ENCODE measurements at places on chromosomes 16 and 17. TPM values are rescaled to one million over a fixed set of nuclear protein-coding genes. Genes with fewer than 3 reads are reported as not detected.

DNA sequence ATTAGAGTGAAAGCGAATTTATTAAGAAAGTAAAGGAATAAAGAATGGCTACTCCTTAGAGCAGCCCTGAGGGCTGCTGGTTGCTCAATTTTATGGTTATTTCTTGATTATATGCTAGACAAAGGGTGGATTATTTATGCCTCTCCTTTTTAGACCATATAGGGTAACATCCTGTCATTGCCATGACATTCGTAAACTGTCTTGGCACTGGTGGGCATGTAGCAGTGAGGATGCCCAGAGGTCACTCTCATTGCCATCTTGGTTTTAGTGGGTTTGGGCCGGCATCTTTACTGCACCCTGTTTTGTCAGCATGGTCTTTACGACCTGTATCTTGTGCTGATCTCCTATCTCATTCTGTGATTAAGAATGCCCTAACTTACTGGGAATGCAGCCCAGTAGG is 58.2 kb downstream of the TANC2 start:
- no peaks in the 10 kb centered on the region for H3K4me1 ChIP-seq
- no peak overlapping the region for H3K27ac ChIP-seq
- no peak for DNase-seq
- no peaks in the 10 kb centered on the region for H3K27me3 ChIP-seq
- no peaks in the 10 kb centered on the region for H3K36me3 ChIP-seq
- no peak overlapping the region for H3K4me3 ChIP-seq

CA7 gene
- total RNA-seq, result not detected

GRCh38 chr17:72119077-72119872 is 1.5 kb upstream of the SOX9 start:
- H3K4me3 ChIP-seq, result no peak overlapping the region
- DNase-seq, result no peak
- no peak overlapping the region for H3K27ac ChIP-seq
- H3K4me1 ChIP-seq, result peaks cover 3% of the 10 kb centered on the region
- H3K36me3 ChIP-seq, result no peaks in the 10 kb centered on the region
- H3K27me3 ChIP-seq, result peaks cover 44% of the 10 kb centered on the region

- no peak overlapping the region for H3K27ac ChIP-seq
- no peak overlapping the region for H3K4me3 ChIP-seq
- H3K36me3 ChIP-seq, result no peaks in the 10 kb centered on the region
- no peak for DNase-seq
- H3K4me1 ChIP-seq, result peaks cover 46% of the 10 kb centered on the region
These were observed 33.3 kb downstream of the BAHCC1 start for GRCh38 chr17:81428516-81428915.

- no peak overlapping the region for H3K4me3 ChIP-seq
- H3K27me3 ChIP-seq, result no peaks in the 10 kb centered on the region
- DNase-seq, result no peak
- no peaks in the 10 kb centered on the region for H3K4me1 ChIP-seq
- no peak overlapping the region for H3K27ac ChIP-seq
- peaks cover 79% of the 10 kb centered on the region for H3K36me3 ChIP-seq
These were observed 31.9 kb downstream of the NMT1 start for GRCh38 chr17:45092911-45093430.

DNA sequence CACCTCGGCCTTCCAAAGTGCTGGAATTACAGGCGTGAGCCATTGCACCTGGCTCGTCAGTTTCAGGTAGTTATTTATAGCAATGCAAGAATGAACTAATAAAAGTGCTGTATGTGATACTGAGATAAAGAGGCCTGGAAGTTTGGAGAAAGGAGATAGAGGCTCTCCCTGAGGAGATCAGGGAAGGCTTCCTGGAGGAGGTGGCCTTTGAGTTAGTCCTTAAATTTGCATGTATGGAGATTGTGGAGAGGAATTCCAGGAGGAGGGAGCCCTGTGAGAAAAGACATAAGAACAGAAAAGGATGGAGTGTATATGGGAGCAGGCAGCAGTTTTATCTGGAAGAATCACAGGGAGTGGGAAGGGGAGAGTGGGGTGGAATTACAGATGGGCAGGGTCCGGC is 276.6 kb upstream of the EEF2KMT start:
- H3K27ac ChIP-seq, result no peak overlapping the region
- DNase-seq, result no peak
- no peaks in the 10 kb centered on the region for H3K36me3 ChIP-seq
- H3K4me1 ChIP-seq, result no peaks in the 10 kb centered on the region
- no peak overlapping the region for H3K4me3 ChIP-seq

DNA sequence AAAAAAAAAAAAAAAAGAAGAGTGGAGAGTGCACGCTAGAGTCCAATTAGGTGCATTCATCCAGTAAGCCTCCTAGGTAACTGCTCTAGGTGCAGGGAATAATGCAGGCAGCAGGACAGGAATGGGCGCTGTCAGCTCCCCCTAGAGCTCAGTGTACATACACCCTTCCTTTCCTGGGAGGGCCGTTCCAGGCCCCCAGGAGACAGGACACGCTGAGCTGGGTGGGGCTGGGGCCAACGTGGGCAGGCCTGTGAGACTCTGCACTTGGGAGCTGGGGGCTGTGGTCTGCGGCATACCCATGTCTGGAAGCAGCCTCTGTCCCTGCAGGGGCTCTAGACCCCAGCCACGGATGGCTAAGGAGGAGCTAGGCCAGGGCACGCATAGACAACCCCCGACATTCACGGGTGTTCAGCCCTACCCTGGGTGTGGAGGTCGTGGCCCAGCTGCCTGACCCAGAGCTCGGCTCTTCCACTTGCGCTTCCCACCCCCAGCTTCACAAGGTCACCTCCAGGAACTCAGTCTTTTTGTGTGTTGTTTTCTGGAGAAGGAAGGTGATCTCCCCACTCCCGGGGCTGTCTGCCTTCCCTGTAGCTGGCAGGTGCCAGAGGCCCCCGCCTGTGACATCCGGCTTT is 1.0 kb upstream of the ANTKMT start:
- peaks cover 10% of the 10 kb centered on the region for H3K27me3 ChIP-seq
- H3K4me1 ChIP-seq, result peaks cover 44% of the 10 kb centered on the region
- no peaks in the 10 kb centered on the region for H3K36me3 ChIP-seq
- H3K27ac ChIP-seq, result peak overlapping the region; percentile 65
- H3K4me3 ChIP-seq, result peak overlapping the region; percentile 8
- DNase-seq, result peak; percentile 43

GRCh38 chr17:75571197-75571884 is 16.3 kb upstream of the MYO15B start:
- no peak for DNase-seq
- H3K27ac ChIP-seq, result peak overlapping the region; percentile 77
- H3K36me3 ChIP-seq, result peaks cover 41% of the 10 kb centered on the region

DNA sequence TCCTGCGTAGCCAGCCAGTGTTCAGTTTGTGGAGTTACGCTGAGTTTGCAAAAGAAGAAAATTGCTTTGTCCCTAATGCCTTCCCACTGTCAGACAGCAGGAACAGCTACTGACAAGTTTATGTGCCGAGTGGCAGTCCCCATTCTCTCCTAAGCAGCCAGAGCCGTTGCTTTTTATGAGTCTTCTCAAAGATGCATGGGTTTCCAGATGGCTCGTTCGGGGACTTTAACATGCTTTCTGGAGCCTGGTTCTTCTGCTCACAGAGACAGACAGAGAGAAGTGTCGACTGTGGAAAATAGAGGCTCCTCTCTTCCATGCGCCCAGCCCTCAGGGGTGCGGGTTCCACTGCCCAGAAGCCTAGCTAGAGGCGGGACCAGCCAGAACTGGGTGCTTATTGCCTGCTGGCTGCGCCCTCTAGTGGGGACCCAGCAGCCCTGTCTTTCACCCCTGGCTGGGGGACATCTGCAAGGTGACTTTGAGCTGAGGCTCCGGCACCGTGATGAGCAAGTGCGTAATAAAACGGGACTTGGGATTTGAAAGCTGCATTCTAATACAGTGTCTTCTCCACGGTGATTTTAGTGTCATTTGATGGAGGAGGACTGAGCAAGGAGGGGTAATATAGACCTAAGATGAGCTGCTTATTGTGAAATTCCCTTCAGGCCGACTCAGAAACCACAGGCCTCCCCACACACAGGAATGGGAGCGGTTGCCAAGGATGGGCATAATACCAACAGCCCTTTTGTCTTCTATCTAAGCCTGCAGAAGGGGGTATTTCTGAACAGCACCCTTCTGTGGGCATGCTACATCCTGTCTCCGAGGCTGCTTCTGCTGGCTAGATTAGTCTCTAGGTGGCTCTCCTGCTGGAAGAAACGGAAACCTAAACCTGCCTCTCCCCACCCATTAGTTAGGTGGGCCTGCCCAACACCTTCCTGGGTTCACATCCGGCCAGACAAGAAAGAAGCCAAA is 73.1 kb downstream of the CCDC182 start:
- peak overlapping the region; percentile 8 for H3K27ac ChIP-seq
- DNase-seq, result peak; percentile 52
- H3K27me3 ChIP-seq, result no peaks in the 10 kb centered on the region
- no peak overlapping the region for H3K4me3 ChIP-seq

- no peak overlapping the region for H3K4me3 ChIP-seq
- peaks cover 2% of the 10 kb centered on the region for H3K36me3 ChIP-seq
- peaks cover 36% of the 10 kb centered on the region for H3K4me1 ChIP-seq
- no peaks in the 10 kb centered on the region for H3K27me3 ChIP-seq
- no peak for DNase-seq
These were observed 53.9 kb upstream of the CHMP6 start for GRCh38 chr17:80937462-80938381.

DNA sequence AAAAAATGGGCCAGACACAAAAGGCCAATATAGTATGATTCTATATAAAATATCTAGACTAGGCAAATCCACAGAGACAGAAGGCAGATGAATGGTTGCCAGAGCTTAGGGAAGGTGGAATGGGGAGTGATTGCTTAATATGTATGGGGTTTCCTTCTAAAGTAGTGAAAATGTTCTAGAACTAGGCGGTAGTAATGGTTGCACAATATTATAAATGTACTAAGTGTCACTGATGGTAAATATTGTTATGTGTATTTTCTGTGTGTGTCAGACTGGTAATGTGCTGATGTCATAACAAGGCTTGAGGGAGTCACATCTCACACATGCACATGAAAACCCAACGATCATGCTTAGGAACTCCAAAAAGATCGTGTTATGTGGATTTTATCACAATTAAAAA is 106.9 kb upstream of the SIAH1 start:
- no peaks in the 10 kb centered on the region for H3K27me3 ChIP-seq
- no peak overlapping the region for H3K4me3 ChIP-seq
- no peaks in the 10 kb centered on the region for H3K36me3 ChIP-seq
- DNase-seq, result no peak
- H3K27ac ChIP-seq, result no peak overlapping the region
- no peaks in the 10 kb centered on the region for H3K4me1 ChIP-seq

DNA sequence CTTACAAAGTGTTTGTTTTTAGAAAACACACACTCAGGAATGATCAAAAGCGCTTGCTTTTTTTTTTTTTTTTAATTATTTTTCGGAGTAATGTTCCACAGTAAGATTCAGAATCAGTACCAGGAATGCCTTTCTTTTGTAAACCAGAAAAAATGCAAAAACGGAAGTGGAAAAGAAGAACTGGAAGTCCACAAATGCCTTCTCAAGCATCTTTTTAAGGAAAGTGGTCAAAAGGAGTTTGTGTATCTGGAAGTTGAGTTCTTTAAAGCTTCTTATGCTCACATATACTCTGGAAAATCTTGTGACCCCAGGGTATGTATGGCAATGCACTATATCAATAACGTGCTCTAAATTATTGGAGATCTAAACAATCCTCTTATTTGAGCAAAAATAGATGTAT is 126.0 kb downstream of the ABCA8 start:
- H3K4me1 ChIP-seq, result no peaks in the 10 kb centered on the region
- no peak for DNase-seq
- H3K27ac ChIP-seq, result no peak overlapping the region

DNA sequence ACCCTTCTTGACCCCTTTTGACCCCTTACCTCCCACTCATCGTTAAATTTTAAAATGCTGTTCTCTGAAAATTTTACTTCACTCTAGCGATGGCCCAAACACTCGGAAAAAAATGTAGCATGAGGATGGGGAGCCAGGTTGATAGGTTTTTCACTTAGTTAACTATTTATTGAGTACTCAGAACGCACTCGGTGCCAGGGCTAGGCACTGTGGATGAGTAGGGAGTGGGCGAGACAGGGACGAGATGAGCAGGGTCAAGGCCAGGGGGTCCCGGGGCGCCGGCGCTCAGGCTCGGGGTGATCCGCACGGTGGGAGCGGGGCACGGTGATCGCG is 392 bp downstream of the ZSCAN32 start:
- peaks cover 19% of the 10 kb centered on the region for H3K4me1 ChIP-seq
- no peaks in the 10 kb centered on the region for H3K27me3 ChIP-seq
- H3K27ac ChIP-seq, result peak overlapping the region; percentile 74
- DNase-seq, result no peak

FBXW10 gene
- not detected for total RNA-seq

- no peak overlapping the region for H3K4me3 ChIP-seq
- peaks cover 19% of the 10 kb centered on the region for H3K36me3 ChIP-seq
- no peak for DNase-seq
- H3K4me1 ChIP-seq, result no peaks in the 10 kb centered on the region
These were observed 24.8 kb downstream of the LMF1 start for GRCh38 chr16:946048-946395.

IRX3 gene
- not detected for total RNA-seq

DNA sequence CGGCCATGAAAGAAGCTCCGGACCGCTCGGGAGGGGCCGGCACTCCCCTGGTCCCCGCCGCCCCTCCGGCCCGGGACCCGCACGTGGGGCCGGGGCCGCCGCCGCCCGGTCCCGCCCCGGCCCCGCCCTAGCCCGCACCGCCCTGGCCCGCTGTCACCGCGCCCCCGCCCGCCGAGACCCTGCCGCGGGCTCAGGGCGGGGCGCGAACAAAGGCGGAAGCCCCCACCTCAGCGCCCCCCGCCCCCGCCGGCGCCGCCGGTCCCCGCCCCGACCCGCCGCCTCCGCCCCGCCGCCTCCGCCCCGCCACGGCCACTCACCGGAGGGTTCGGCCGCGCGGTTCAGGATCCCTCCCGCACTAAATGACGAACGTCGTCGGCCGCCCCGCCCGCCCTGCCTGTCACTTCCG is at the start of gene ARHGDIA:
Gene ARHGDIA, minus strand, starts transcription at position 357 of the 406 bp plus-strand sequence. CDS start 1,407 bp downstream, outside the sequence.
- DNase-seq, result no peak
- H3K4me3 ChIP-seq, result peak within 1 kb of the TSS; percentile 87
- H3K27me3 ChIP-seq, result no peaks in the 10 kb centered on the region
- H3K27ac ChIP-seq, result peak within 1 kb of the TSS; percentile 96
- peaks cover 54% of the 10 kb centered on the region for H3K4me1 ChIP-seq
- peaks cover 25% of the 10 kb centered on the region for H3K36me3 ChIP-seq

HS3ST4 gene
- total RNA-seq, result not detected

- no peaks in the 10 kb centered on the region for H3K4me1 ChIP-seq
- no peaks in the 10 kb centered on the region for H3K27me3 ChIP-seq
- H3K27ac ChIP-seq, result no peak within 1 kb of the TSS
- no peak for DNase-seq
- H3K4me3 ChIP-seq, result no peak within 1 kb of the TSS
These were observed at the start of gene DUXB for GRCh38 chr16:75701361-75701760. Gene DUXB (minus strand): TSS chr16:75701461. CDS start chr16:75701418, 43 bp downstream.

GRCh38 chr16:503150-504071 is 24.1 kb upstream of the CAPN15 start:
- H3K27me3 ChIP-seq, result no peaks in the 10 kb centered on the region
- DNase-seq, result no peak
- no peak overlapping the region for H3K4me3 ChIP-seq

DNA sequence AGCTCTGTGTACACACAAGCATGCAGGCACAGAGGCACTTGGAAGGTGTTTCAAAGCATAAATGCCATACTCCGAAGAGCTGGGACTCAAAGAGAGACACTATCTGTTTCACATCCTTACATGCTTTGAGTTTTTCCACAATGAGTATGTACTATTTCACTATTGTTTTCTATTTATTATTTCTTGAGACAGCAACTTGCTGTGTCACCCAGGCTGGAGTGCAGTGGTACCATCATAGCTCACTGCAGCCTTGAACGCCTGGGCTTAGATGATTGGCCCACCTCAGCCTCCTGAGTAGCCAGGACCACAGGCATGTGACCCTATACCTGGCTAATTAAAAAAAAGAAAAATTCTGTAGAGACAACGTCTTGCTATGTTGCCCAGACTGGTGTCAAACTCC is 31.6 kb downstream of the CYB5D2 start:
- DNase-seq, result no peak
- H3K4me3 ChIP-seq, result no peak overlapping the region
- peak overlapping the region; percentile 78 for H3K27ac ChIP-seq
- no peaks in the 10 kb centered on the region for H3K27me3 ChIP-seq
- H3K4me1 ChIP-seq, result peaks cover 44% of the 10 kb centered on the region
